PC-3 (cell line): ENCODE measurements at places on chromosomes 7 and 10.

- H3K36me3 ChIP-seq = no peaks in the 10 kb centered on the region
- H3K4me3 ChIP-seq = no peak overlapping the region
- no peaks in the 10 kb centered on the region for H3K27me3 ChIP-seq
- H3K27ac ChIP-seq = no peak overlapping the region
These were observed 167.7 kb upstream of the KCTD7 start for GRCh38 chr7:66460921-66461361.

DNA sequence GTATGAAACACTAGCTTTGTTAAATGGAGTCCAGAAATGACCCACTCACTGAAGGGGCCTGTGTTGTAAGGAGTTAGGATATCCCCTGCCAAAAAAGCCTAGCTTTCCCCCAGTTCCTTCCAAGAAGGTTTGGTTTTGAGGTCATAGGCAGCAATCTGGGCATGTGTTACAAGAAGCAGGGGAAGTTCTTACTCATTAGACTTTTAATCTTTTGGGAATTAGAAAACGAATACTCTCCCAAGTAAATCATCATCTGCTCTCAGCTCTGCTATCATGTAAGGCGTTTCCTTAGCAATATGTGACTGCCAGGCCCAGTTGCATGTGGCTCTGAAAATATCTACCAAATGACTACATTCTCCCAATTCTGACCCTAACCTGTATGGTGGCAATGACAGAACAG, 3.7 kb downstream of the NOD1 start:
- DNase-seq = no peak
- H3K4me3 ChIP-seq = no peak overlapping the region
- H3K36me3 ChIP-seq = no peaks in the 10 kb centered on the region
- peaks cover 16% of the 10 kb centered on the region; the same call in 1 of the 2 replicates for H3K4me1 ChIP-seq

DNA sequence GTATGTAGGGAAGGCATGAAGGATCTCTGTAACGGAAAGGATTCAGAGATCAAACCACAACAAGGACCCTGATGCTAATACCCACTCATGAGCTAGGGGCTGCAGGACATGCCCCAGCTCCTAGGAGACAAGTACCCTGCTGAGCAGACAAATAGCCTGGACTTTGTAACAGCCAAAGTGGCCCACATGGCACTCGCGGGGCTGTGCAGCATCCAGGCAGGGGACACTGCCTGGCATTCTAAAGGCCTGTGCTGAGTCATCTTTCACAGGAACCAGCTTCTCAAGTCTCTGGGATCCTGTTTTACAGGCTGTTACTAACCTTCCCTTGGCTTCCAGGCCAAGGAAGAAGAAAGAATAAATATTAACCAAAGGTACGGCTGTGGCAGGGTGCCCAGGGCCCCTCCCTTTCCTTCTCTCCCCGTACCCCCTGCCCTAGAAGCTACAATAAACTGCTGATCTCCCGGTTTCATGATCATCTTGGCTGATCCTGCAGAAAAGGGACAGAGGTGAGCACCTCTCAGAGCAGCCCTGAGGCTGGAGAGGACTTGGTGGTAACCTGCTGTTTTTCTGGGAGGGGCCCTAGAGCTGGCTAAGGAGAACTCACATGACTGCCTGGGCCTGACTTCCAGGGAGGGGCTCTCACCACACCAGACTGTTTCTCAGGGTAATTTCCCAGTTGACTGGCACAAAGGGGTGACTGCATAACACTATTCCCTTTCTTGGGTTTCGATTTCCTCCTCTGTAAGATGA, 4.2 kb upstream of the RPEL1 start:
- H3K4me1 ChIP-seq = peaks cover 44% of the 10 kb centered on the region
- H3K27ac ChIP-seq = peak overlapping the region; percentile 100
- DNase-seq = peak; percentile 98
- no peaks in the 10 kb centered on the region for H3K27me3 ChIP-seq
- H3K36me3 ChIP-seq = no peaks in the 10 kb centered on the region

- no peak overlapping the region for H3K27ac ChIP-seq
- H3K27me3 ChIP-seq = no peaks in the 10 kb centered on the region
- H3K4me3 ChIP-seq = no peak overlapping the region
- no peak for DNase-seq
- H3K36me3 ChIP-seq = no peaks in the 10 kb centered on the region
These were observed 385.5 kb upstream of the PFKP start for GRCh38 chr10:2681891-2682290.

DNA sequence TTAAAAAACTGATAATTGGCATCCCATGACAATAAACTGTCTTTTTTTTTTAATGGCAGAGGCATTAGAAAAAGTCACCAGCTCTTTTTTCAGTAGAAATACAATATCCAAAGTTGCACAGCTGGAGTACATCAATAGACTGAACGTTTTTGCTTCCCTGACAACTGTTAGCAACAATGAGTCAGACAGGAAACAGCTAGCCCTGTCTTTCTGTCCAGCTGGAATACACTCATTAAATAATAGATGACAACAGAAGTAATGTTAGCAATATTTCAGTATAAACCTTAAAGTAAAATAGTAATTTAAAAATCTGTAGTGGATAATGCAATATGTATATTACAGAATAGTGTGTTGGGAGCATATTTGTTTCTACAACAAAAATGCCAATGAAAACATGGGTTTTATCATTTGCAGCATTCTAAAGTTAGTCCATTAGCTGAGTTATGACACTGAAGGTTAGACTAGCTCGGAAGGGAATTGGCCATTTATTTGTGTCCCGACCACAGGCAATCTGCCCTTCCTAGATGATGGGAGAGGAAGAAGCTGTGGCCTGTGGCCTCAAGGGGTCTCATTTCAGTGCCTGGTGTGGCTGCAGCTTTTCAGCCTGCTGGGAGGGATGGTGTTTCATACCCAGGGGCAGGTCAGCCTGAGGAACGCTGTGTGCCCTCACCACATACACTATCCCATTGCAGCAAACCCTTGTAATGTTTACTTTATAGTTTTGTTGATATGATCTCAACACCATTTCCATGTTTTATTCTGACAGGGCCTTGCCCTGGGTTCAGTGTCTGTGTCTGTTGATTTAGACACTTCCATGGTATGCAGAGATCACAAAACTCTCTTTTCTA, 173.3 kb downstream of the SLC16A9 start:
- no peak overlapping the region for H3K27ac ChIP-seq
- no peak overlapping the region for H3K4me3 ChIP-seq
- DNase-seq = peak; percentile 84
- no peaks in the 10 kb centered on the region for H3K27me3 ChIP-seq

GRCh38 chr7:70114806-70115205, 516.5 kb downstream of the AUTS2 start:
- no peaks in the 10 kb centered on the region for H3K4me1 ChIP-seq
- no peaks in the 10 kb centered on the region for H3K36me3 ChIP-seq
- H3K27me3 ChIP-seq = no peaks in the 10 kb centered on the region
- H3K27ac ChIP-seq = no peak overlapping the region
- H3K4me3 ChIP-seq = no peak overlapping the region

DNA sequence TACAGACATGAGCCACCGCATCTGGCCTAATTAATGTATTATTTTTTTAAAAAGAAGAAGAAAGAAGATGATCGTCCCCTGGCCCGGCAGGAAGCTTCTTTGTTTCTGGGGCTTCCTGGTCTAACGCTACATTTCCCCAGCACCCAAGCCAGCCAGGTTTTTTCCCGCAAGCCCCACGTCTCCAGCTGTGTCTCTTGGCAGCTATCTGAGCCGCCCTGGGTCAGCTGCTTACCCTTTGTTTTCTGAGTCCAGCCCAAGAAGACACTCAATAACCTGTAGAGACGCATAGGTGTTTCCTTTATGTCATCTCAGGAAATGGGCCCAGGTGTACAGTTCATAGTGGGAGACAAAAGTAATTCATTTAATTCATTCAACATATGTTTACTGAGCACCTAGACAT, 110.2 kb downstream of the MTPAP start:
- H3K4me3 ChIP-seq = no peak overlapping the region
- no peak for DNase-seq
- no peaks in the 10 kb centered on the region for H3K4me1 ChIP-seq
- H3K27me3 ChIP-seq = no peaks in the 10 kb centered on the region
- no peaks in the 10 kb centered on the region for H3K36me3 ChIP-seq
- H3K27ac ChIP-seq = no peak overlapping the region

DNA sequence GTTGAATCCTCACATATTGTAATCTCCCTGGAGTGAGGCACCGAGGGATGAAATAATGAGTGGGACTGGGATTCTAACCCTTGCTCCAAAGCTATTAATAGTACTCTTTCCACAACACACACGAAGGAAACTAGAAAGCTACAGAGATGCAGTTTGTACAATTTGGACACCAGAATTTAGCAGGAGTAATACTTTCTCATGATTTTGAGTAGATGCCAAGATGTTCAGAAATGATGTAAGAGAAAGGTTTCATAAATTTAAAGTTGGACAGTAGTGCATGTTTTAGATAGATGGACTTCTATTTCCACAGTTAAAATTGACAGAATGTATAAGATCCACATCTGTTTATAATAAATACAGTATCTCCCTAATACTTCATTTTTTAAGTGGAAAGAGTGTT, 46.5 kb downstream of the PRR15 start:
- no peak for DNase-seq
- H3K4me3 ChIP-seq = no peak overlapping the region
- no peaks in the 10 kb centered on the region for H3K27me3 ChIP-seq
- peaks cover 76% of the 10 kb centered on the region for H3K4me1 ChIP-seq
- H3K27ac ChIP-seq = no peak overlapping the region
- no peaks in the 10 kb centered on the region for H3K36me3 ChIP-seq

DNA sequence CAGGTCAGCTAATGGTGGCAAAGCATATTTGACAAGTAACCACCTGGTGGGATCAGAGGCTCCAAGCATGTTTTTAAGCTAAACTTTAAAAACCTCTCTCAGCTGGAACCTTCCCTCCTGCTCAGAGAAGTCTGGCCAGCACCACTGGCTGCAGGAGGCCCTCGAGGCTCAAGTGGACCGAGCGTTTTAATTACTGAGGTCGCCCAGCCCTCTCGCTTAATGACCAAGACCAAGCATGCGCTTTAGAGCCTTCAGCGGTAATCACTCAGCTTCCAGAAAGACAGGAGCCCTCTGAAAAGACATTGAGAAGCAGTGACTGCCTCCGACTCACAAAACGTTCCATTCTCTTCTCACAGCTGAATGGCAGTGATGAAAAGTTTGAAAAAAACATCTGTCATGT, 383.4 kb upstream of the ADARB2 start:
- no peaks in the 10 kb centered on the region for H3K27me3 ChIP-seq
- H3K36me3 ChIP-seq = no peaks in the 10 kb centered on the region
- no peak for DNase-seq
- H3K4me3 ChIP-seq = no peak overlapping the region
- H3K27ac ChIP-seq = no peak overlapping the region

- peaks cover 26% of the 10 kb centered on the region for H3K36me3 ChIP-seq
- no peak for DNase-seq
- H3K27me3 ChIP-seq = no peaks in the 10 kb centered on the region
- peak overlapping the region; percentile 99 for H3K27ac ChIP-seq
- peaks cover 82% of the 10 kb centered on the region for H3K4me1 ChIP-seq
These were observed 17.3 kb downstream of the MYOF start for GRCh38 chr10:93464776-93465388.

DNA sequence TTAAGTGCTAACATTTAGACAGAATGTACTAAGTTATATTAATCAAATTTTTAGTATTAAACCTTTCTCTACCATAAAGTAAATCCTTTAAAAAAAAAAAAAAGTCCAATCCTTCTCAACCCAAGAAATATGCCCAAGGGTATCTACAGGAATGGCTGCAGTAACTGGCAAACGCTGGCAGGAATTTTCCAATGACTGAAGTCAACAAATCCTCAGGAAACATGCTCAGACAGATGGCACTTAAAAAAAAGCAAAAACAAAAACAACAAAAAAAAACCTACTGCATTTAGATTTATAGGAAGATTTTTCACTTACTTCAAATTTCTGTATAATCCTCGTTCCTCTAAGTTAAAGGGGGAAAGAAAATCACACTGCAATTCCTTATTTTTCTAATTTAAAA, 666 bp downstream of the SVIL start:
- no peak overlapping the region for H3K4me3 ChIP-seq
- H3K36me3 ChIP-seq = no peaks in the 10 kb centered on the region
- no peak for DNase-seq
- H3K27ac ChIP-seq = peak overlapping the region; percentile 99

GRCh38 chr7:505171-505570, 14.5 kb downstream of the PDGFA start:
- H3K4me1 ChIP-seq = no peaks in the 10 kb centered on the region
- DNase-seq = no peak
- H3K36me3 ChIP-seq = no peaks in the 10 kb centered on the region; the same call in 1 of the 2 replicates
- H3K4me3 ChIP-seq = no peak overlapping the region
- no peaks in the 10 kb centered on the region for H3K27me3 ChIP-seq

DNA sequence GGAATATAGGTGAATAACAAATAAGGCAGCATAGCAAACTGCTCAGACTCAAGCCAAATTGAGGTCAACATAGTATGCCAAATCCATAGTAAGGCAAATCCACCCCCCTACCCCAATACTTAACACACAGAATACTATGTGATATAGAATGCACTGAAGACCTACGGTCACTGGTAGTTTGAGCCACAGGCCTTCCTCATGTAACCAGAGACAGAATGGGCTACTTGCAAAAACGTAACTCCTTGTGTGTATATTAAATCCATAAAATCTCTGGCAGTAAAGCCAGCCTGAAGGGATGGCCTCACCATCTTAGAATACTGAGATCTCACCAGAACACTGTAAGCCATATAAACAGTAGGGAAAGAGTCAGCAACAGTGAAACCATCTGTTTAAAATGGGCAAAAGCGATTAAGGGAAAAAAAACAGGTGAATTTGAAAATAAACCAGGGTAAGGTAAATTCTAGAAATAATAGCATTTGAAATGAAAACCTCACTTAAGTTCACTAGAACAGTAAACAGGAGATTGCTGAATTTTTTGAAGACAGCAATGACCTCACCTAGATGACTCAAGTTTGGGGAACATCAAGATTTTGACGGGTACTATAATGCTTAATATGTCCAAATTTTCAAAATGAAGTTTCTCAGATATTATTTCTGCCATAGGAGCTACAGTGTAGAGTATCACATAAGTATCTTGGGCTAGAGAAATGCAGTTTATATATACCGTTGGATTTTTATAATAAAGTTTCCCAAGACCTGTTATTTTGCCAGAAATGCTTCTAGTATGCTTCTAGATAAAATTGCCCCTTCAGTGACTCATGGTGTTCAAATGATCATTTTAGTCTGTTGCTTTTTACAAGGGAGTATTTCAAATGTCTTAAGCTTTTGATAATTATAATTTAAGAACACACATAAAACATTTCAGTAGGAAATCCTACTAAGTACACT, 13.9 kb downstream of the HNRNPA2B1 start:
- H3K27me3 ChIP-seq = no peaks in the 10 kb centered on the region
- H3K4me3 ChIP-seq = no peak overlapping the region
- peak; percentile 35 for DNase-seq
- H3K27ac ChIP-seq = no peak overlapping the region

DNA sequence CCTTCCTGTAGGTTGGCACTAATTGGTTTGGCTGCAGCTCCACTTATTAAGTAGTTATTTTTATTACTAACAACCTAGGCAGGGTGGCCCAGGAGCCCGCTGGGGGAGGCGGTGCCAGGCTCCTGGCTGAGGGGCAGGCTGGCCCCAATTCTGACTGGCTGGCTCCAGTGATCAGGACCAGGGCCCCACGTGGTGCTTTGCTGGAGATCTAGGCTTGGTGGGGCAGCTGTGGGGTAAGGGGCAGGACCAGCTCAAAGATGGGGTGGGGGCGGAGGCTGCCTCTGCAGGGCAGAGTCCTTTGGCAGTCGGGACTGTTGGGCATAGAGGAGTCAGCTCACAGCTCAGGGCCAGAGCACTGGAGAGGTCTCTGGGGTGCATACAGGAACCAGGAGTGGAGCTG, 2.4 kb downstream of the ASL start:
- H3K27me3 ChIP-seq = no peaks in the 10 kb centered on the region
- DNase-seq = no peak
- H3K4me1 ChIP-seq = peaks cover 10% of the 10 kb centered on the region; the same call in 1 of the 2 replicates
- H3K27ac ChIP-seq = no peak overlapping the region
- no peak overlapping the region for H3K4me3 ChIP-seq

- no peak for DNase-seq
- H3K27ac ChIP-seq = no peak overlapping the region
- no peaks in the 10 kb centered on the region for H3K27me3 ChIP-seq
- no peak overlapping the region for H3K4me3 ChIP-seq
These were observed 41.2 kb upstream of the ADRB1 start for GRCh38 chr10:114002422-114002821.
